ENCODE measurements at places on chromosomes 2 and 18.

DNA sequence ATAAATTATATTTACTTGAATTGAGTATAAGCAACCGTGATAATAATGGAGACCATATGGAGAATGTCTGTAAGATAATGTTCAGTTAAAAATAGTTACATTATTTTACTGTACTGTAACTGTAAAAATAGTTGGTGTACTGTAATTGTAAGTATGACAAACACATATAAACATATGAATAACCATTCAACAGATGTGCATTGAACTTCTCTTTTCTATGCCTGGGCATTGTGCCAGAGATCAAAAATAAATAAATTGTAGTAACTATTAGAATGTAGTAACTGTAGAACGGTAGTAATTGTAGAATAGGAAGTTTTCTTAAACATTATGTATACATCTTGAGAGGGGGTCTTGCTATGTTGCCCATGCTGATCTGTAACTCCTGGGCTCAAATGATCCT is 287.4 kb upstream of the EPAS1 start:
- no peak for DNase-seq

DNA sequence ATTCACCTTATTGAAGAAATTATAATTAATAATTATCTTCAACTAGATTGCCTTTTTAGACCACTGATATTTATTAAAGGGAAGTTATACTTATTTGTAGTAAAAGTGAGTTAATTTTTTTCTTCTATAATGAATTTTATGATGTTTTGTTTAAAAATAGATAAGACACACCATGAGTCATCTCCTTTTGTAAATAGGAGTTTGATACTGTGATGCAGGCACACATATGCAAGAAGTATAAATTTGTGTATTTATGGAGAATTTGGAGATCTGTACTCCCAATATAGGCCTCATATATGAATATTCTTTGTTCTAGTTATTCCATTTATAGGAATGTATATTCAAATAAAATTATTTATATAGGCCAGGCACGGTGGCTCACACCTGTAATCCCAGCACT is 703.5 kb upstream of the CHAC2 start:
- no peak for DNase-seq

- DNase-seq: no peak
Observed at GRCh38 chr18:42339372-42339771, 384.3 kb downstream of the PIK3C3 start.

GRCh38 chr2:240568678-240569522 is 616 bp downstream of the RNPEPL1 start:
- DNase-seq: peak; percentile 29

DNA sequence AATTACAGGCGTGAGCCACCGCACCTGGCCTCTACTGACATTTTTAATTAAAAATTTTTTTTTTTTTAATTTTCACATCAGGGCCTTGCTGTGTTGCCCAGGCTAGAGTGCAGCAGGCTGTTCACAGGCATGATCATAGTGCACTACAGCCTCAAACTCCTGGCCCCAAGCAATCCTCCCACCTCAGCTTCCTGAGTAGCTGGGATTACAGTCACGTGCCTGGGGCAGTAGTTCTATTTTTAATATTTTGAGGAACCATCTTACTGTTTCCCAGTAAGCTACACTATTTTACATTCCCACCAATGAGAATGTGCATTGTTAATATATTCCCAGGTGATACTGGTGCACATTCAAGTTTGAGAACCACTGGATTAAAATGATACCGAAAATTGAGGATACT is 92.7 kb downstream of the WDSUB1 start:
- peak; percentile 33 for DNase-seq

- no peak for DNase-seq
Observed at GRCh38 chr2:239625156-239625845, 224.5 kb upstream of the HDAC4 start.

DNA sequence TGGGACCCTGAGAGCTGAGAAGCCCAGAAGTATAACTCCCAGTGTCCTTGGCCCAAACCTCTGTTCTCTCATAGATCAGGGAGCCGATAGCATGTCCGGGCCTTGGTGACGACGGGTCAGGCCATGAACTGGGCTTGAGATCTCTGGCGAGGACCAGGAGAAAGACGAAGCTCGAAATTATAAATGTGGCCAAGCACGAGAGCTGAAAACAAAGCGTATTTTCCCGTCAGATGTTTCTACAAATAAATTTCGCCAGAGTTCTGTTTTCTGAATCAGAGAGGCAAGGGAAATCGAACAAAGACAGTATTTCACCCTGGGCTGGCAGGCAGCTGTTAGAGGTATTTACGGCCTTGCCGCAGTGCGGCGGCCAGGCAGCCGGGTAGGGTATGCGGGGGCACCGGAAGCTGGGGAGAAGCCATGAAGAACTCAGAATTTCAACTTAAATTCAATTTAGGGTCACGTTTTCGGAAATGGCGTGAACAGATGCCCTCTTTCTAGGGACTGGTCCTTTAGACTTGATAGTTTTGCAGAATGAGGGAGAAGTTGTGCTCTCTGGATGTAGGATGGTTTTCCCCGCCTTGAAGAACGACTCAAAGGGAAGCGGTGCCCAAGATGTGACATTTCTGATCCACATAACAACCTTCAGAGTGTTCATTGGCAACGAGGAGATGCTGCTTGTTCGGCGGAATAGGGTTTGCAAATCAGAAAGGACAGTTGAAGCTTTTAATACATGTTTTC is 9.6 kb downstream of the HOXD8 start:
- DNase-seq: no peak

- no peak for DNase-seq
Observed at GRCh38 chr2:160836755-160837154, 323.5 kb upstream of the TANK start.

- DNase-seq: no peak
Observed at GRCh38 chr2:126882181-126882580, 16.5 kb upstream of the TEX51 start.

- no peak for DNase-seq
Observed at GRCh38 chr2:26727641-26728561, 35.4 kb downstream of the KCNK3 start.

- no peak for DNase-seq
Observed at GRCh38 chr18:46301081-46301480, 196.9 kb downstream of the HAUS1 start.
